ENCODE measurements at places on chromosomes 12 and 14.

- no peak for DNase-seq
Observed at GRCh38 chr14:37842106-37842505, 246.7 kb downstream of the TTC6 start.

DNA sequence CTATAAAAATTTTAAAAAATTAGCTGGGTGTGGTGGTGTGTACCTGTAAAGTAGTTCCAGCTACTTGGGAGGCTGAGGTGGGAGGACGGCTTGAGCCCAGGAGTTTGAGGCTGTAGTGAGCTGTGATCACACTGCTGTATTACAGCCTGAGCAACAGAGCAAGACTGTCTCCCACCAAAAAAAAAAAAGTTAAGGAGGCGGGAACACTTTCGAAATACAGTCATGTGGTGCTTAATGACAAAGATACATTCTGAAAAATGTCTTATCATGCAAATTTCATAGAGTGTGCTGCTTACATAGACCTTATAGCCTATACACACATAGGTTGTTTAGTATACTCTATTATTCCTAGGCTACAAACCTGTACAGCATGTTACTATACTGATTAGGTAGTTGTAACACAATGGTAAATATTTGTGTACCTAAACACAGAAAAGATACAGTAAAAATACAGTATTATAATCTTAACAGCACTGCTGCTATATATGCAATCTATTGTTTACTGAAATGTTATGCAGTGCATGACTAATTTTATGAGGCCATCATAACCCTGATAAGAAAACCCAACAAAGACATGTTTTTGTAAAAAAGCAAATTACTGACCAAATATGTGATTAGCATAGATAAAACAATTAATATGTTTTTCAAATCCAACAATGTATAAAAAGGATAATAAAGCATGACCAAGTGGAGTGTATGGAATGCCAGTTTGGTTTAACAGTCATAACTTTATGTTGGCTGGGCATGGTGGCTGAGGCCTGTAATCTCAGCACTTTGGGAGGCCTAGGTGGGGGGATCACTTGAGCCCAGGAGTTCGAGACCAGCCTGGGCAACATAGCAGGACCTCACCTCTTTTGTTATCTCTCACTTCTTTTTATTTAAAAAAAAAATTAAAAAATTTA, 11.4 kb downstream of the EIF2S1 start:
- no peak for DNase-seq

DNA sequence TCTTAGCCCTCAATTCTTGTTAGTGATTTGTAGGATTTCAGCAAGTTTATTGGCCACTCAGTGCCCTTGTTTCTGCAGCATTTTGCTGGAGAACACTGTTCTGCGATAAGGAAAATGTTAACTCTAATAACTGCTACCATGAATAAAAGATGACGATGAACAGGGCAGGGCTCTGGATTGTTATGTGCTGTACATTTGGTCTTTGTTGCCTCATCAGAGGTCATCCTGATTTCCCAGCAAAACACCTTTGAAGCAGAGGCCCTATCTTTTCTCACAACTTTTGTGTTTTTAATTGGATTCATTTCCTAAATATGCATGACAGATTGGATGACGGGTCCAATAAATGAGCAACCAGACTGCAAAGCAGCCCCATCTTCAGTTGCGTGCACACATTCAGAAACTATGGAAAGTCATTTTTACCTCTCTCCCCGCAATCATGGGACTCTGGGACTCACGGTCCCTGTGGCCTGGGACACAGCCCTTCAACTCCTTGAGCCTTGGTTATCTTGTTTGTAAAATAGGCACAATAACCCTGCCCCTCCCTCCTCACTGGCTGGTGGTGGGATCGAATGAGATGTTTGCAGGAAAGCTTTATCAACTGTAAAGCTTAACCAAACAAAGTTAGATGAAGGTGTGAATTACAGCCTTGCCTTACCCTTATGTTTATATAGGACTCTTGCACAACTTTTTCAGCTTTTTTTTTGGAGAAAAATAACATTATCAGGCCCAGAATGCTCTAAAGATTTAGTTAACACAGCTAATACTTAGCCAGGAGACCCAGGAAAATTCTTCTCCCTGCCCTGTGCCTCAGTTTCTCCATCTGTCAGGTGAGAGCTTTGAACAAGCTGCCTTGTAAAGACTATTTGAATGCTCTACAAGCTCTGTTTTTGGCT, 45.4 kb downstream of the RPH3A start:
- no peak for DNase-seq

- no peak for DNase-seq
Observed at GRCh38 chr14:25680934-25681333, 631.0 kb upstream of the STXBP6 start.

- DNase-seq = no peak
Observed at GRCh38 chr12:47488888-47489287, 216.9 kb downstream of the RPAP3 start.

DNA sequence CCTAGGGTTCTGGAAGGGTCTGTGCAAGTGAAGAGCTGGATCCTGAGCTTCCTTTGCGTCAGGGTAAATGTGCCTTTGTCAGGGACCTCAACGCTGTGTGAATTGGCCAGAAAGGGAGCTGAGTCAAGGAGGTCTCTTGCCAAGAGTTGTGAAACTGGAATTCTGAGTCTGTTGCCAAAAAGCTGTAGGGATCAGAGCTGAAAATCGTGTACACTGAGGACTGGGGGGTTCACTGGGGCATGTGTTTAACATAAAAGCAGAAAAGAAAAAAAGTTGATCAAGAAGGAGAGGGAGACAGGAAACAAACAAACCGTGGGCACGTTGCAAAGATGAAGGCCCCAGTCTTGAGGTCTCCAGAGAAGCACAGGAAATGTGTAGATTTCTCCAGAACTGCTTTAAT, 1081.5 kb downstream of the VRK1 start:
- no peak for DNase-seq

GRCh38 chr14:98965076-98965475, 306.9 kb downstream of the BCL11B start:
- DNase-seq = no peak

DNA sequence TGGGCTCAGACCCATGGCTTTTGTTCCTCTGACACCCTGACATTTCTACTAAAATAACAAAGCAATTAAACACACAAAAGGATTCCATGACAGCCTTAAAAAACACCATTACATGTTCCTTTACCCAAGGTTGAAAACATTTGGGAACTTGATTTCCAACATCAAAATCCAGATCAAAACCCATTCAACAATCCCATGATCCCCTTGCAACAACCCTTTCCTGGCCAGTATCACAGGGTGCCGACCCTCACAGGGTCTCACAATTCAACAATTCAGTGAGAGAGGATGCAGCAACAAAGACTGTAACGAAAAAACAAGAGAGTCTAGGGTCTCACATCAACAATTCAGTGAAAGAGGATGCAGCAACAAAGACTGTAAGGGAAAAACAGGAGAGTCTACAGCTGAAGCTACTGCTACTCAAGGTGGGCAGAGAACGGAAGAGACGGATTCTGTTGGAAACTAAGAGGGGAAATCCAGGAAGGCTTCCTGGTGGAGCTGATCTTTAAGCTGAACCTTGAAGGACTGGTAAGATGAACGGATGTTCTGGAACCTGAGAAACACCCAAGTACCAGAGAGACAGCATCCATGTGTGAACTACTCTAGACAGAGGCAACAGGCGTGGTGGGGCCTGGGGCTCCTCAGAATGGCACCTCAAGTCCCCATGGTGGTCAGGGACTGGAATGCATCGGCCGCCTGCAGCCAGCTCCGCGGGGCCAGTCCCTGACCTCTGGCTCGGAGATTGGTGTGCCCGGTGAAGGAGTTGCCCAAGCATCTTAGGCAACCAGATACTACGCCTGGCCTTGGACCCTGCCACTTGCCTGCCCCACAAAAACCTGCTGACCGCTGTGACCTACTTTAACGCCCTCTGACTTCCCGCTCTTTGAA, 22.7 kb upstream of the ZFP36L1 start:
- no peak for DNase-seq

DNA sequence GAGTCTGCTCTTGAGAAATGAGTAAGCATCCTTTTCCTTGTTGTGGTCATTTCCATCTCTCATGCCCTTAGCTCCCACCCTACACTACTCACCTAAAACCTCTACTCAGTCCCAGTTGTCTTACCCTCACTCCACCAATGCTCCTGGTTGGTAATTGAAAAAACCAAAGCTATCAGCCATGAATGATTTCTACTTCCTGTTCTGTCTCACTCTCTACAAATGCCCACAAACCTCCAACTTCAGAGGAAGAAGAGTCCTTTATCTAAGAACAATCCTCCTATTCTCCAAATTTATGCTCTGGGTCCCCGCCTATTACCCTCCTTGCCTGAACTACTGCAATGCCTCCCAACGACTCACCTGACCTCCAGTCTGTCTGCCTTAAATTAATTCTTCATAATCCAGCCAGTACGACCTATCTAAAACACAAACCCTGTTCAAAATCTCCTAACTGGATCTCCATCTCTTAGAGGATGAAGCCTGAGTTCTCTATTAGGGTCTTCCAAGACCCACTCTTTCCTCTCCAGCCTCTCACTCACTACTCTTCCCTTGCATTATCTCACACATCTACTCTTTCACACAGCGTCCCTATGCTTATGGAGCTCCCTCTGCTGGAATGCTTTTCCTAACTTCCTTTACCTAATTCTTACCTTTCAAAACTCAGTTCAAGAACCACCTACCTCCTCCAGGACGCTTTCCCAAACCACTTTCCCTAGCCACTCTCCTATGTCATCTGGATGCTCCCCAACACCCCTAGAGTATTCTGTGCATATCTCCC, 2.2 kb downstream of the DHRS1 start:
- DNase-seq = no peak

GRCh38 chr12:90244232-90244631, 535.6 kb upstream of the ATP2B1 start:
- DNase-seq = no peak

DNA sequence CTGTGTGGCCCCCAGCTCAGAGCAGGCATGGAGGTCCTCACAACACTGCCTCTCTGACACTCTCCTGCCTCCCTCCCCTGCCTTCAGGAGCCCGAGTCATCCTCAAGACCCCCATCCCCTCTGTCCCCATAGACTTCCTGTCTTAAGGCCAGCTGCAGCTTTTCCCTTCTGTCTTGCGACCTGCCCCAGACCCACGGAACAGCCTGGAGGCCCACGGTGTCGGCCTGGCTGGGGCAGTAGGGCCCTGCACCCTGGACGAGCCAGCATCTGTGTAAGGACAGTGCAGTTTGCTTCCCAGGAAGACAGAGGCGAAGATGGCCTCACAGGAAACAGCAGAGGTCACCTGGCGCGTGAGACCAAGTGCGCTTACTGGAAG, 9.7 kb downstream of the TEDC1 start:
- no peak for DNase-seq

DNA sequence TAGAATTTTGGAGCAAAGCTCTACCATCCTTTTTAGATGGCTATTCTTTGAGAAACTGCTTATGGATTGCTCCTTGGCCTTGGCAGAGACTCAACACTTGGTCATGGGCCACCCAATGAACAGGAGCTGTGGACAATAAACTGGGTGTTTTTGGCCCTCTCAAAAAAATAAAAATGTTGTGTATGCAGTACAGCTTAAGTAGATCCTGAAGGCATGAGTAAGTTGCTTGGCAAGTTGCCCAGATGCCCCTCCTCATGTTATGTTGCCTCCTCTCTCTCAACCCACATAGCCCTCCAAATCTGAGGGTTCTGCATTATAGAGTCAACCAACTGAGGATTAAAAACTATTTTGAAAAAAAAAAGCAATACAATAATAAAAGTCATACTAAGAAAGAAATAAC, 124.9 kb downstream of the ATP23 start:
- DNase-seq = no peak

DNA sequence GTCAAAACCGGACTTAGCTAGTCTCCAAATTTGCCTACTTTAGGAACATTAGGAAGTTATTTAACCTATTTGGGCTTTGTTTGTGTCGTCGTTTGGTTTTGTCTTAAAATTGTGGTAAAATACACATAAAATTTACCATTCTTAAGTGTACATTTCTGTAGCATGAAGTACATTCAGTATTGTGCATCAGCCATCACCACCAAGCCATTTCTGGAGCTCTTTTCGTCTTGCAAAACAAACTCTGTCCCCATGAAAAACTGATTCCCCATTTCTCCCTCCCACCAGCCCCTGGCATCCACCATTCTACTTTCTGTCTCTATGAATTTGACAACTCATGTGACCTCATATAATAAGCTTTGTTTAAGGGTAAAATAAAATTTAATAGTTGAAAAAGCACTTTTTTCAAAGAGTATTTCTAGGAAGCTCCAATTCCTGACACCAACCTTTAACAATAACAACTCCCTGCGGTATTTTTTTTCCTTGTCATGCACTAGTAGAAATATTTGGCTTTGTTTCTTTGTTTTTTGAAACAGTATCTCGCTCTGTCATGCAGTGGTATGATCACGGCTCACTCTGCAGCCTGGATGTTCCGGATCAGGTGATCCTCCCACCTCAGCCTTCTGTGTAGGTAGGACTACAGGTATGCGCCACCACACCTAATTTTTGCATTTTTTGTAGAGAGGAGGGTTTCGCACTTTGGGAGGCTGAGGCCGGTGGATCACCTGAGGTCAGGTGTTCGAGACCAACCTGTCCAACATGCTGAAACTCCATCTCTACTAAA, 3.6 kb upstream of the UBC start:
- no peak for DNase-seq

DNA sequence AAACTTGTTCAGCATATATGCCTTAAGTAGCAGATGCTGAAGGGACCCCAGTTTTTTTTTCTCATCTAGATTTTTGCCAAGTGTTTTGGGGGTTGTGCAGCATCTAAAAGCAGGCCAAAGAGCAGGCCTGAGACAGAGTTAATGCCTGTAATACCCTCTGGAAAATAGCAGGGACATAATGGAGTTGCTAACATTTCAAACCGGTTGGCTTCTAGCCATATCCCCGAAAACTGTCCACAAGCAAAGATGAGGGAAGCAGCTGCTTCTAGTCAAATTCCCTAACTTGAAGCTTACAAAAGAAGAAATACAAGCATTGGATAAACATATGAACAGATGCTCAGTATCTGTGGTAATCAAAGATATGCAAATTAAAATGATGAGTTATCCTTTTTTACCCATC, 52.1 kb upstream of the AEBP2 start:
- DNase-seq = no peak

GRCh38 chr14:50022661-50023060, 93.7 kb downstream of the VCPKMT start:
- DNase-seq = no peak

Measured in activated T-helper 2 cell treated with anti-CD3 and anti-CD28 coated beads, Interferon-gamma antibody, Interleukin-2, Interleukin-4, amounts not matched to agents 10 μg/mL and 5 μg/mL and 100 μg/mL, durations not matched to agents 14 hours and 24 hours and 36 hours (primary cell).